T follicular helper cell (primary cell): ENCODE measurements at places on chromosomes 7 and 10.

- no peak for DNase-seq
These were observed 141.5 kb upstream of the NPVF start for GRCh38 chr7:25369786-25370185.

GRCh38 chr7:41825927-41826480, 123.1 kb upstream of the INHBA start:
- no peak for DNase-seq

- no peak for DNase-seq
These were observed 16.0 kb upstream of the SLC29A3 start for GRCh38 chr10:71302874-71303568.

GRCh38 chr10:122373721-122374120, 787 bp upstream of the PLEKHA1 start:
- DNase-seq = no peak

GRCh38 chr7:27377988-27378387, 135.4 kb downstream of the EVX1 start:
- DNase-seq = no peak

GRCh38 chr7:45863715-45864114, 9.2 kb downstream of the CCDC201 start:
- DNase-seq = no peak

GRCh38 chr10:23966504-23967051, 242.4 kb upstream of the KIAA1217 start:
- DNase-seq = no peak

DNA sequence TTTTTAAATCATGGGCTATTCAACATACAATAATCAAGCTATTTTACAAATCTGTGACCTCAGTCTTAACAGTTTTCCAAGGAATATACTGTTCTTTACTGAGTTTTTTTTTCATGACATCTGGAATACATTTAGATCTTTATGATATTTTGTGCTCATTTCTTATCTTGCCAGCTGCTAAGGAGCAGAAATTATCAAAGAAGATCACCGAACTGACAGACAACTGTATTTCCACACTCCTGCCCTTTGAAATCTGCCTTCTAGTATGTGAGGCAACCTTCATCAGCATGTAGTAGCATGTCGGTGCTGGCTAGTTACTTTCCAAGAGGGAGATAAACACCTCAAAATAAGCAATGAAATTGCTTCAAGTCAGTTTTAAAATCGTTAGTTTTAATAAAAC, 66.4 kb downstream of the NHLRC2 start:
- DNase-seq = no peak

- DNase-seq = no peak
These were observed 53.1 kb downstream of the RNF32 start for GRCh38 chr7:156693627-156694026.

DNA sequence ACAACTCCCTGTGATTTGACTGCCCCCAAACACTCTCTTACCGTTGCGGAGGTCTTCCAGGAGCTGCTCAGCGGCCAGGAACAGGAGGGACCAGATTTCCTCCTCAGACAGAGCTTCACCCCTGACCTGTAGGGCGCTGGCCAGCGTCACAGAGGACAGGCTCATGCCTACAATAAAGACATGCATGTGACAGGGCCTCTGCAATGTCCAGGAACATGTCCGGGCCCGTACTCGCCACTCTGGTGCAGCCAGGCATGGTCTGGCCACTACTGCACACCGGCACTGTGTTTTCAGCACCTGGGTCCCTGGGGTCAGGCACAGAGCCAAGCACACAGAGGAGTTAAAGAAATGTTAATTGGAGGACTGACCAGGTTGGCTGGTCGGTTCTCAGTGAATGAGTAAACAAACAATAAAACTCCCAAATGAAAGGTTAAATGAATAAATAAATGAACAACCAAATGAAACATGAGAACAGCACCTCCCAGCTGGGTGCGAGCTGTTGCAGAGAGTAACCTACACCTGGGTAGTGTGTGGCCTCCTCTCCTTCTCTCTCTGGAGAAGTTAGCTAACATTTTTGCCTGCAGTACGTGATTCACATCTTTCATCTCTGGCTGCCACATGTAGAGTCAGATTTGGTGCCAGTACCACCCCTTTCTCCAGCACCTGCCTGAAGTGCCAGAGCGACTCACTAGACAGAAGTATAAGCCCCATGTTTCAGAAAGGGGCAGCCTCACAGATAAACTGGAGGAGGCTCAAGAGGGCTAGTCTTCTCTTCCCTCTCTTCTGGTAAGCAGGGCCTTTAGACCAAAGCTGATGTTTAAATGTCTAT, 22.8 kb downstream of the FRMPD2 start:
- no peak for DNase-seq

- no peak for DNase-seq
These were observed 1027.7 kb downstream of the LRMDA start for GRCh38 chr10:76459016-76459730.

GRCh38 chr10:48607356-48608278, 2.7 kb upstream of the ARHGAP22 start:
- DNase-seq = no peak

DNA sequence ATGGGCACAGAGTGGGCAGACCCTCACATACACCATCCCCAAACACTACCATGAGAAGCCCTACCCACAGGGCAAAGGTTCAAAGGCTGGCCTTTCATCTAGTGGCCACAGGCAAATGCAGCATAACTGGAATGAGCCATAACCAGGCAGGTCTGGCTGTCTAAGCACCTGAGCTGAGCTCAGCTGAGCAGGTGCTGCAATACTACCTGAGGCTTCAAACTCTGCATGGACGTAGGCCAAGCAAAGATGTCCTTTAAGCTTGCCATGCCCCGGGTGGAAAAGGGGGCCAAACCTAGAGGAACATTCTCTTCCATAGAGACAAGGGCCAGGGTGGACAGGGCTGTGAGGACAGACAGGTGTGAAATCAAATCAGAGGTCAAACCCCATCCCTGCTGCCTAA, 65.3 kb upstream of the CAMK2B start:
- no peak for DNase-seq

DNA sequence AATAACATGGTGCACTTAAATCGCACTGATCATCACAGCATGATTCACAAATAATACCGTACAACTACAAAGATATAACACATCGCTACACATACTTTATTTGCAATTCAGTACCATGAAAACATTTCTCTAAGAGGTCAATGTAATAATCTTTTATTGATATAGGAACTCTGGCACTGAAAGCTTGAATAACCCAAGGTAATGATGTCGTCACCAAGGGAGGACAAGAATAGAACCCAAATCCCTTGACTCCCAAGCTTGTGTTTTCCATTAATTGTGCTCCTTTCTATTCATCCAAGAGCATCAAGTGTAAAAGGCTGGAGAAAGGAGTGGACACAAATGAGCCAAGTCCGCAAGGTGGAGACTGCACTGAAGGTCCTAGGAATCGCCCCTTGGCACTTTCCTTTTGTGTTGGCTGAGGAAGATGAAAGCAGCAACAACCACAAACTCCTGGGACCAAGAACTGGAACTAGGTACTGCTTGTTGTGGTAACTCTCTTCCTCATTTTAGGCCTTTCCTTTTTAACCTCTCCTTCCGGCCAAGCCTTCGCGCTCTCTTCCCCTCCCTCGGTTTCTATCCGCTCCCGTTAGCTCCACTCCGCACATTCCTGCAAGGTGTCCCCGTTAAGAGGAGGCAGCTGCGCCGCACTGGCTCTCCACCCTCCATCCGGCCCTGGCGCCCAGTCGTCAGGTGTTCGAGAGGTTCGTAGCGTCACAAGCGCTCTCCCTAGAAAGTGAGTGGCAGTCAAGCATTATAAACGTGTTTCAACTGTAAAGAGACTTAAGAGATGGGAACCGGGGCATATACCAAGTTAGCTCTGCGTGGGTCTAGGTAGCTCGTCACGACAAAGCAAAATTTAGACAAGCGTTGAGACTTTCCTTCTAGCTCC, 1.0 kb upstream of the CBLL1 start:
- no peak for DNase-seq

- no peak for DNase-seq
These were observed 342.3 kb upstream of the ADARB2 start for GRCh38 chr10:2079603-2080078.

DNA sequence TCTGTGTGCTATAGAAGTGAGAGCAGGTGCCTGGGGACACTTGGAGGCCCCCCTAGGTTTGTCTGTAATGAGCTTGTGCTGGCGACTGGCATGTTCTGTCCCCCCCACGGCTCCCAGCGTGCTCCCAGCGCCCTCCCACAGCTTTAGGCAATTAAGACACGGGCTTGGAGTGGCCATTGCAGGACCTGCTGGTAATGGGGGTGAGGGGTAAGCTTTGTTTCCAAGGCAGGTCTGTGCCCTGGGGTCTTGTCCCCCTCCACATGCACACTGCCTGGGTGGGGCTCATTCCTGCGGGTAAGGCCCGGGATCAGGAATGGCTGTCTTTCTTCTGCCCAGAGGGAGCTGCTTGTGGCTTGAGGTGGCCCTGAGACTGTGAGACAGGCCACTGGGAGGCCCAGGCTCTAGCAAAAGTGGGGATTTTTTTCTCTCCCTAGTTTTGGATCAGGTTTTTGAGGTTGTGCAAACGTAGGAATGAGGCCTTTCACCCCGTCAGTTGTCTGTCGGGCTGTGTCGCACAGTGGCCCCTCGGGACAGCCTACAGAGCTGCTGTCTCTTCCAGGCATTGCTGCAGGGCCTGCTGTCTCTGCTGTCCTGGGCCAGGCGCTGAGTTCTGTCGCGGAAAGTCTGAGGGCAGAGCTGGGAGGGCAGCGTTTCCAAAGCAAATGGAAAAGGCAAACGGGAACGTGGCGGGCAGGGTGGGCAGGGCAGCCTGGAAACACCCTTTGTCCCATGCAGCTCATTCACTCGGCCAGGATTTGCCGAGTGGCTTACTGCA, 107.4 kb downstream of the LHPP start:
- DNase-seq = no peak

DNA sequence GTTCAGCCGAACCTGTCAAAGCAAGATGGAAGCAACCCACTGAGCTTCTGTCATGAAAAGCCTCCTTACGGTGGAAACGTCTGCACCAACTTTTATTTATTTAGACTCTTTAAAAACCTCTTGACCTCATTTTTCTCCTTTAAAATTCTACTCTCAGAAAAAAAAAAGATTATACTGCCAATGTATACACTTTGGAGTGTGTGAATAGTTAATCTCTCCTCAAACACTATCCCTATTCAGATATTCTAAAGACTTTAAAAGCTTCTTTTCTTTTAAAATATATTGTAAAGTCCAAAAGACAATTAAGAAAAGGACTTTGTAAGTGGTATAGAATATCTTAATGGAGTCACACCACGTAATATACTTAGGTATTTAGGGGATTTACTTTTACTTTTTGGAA, 335.2 kb upstream of the SEMA3D start:
- DNase-seq = no peak
